ENCODE measurements at places on chromosomes 11 and 22.

DNA sequence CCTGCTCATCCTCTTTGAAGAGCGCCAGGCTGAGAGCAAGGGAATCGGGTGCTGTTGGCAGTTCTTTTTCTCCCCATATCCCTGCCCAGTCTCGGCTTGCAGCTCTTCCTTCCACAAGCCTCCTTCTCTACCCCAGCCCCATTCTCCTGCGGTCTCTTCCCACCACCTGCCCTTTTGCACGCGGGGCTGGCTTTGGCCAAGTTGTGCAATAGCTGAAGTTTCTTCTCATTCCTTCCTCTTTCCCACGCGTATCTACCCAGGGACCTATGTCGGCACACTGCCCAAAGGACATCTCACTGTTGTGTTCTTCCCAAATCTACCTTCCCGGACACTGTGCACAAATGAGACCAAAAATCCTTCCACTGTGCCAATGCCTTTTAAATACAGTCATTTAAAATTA lies 22.3 kb upstream of the HTR3A start:
- DNase-seq: no peak

GRCh38 chr11:35247428-35247827 lies 108.5 kb downstream of the CD44 start:
- no peak for DNase-seq

GRCh38 chr22:26072621-26073020 lies 96.6 kb upstream of the SEZ6L start:
- no peak for DNase-seq

GRCh38 chr11:24249921-24250320 lies 246.9 kb upstream of the LUZP2 start:
- no peak for DNase-seq

- DNase-seq: no peak
Measured at GRCh38 chr11:75589933-75590332, 27.9 kb downstream of the SERPINH1 start.

DNA sequence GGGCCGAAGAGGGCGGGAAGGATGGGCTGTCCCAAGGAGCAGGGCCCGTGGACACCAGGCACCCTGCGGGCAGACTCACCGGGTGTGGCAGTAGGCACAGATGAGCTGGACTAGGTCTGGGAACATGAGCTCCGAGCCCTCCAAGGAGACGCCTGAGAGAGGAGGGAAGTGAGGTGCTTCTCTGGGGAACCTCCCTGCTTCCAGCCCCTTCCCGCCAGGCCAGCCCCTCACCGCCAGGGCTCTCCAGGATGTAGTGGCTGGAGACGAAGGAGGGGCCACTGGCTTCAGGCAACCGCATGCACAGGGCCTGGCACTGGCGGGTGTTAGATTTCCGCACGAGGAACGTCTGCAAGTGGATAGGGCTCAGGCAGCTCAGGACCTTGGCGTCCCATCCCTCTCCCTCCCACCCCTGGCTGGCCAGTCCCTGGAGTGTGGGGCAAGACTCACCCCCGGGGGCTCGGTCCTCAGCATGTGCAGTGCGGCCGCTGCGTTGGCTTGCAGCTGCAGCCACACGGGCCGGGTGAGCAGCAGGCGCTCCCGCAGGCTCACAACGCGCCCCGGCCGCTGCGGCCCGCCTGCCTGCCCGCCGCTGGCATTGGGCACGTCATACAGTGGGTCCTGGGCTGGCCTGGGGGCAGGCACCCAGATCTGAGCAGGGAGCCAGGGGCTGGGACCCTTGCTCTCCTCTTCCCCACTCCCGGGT lies 552 bp downstream of the RIN1 start:
- no peak for DNase-seq

- DNase-seq: no peak
Measured at GRCh38 chr11:100927579-100927978, 202.0 kb downstream of the PGR start.

- DNase-seq: peak; percentile 73
Measured at GRCh38 chr11:450809-451451, 851 bp downstream of the PTDSS2 start.

- DNase-seq: peak; percentile 41
Measured at GRCh38 chr22:42621505-42622002, 6.9 kb upstream of the POLDIP3 start.

DNA sequence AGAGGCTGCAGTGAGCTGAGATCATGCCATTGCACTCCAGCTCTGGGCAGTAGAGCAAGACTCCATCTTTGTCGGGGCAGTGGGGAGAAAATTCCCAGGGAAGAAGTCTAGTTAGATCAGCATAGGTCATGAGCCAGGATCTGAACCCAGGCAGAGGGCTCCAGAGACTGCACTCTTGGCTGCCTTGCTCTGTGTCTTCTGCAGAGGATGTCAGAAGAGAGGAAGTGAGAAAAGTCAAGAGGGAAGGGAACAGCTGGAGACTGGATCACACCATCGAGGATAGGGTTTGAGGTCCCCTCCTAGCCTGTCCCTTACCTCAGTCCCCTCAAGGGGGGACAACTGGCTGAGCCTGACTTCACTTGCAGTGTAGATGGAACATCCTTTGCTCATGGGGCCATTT lies 5.8 kb downstream of the MYOD1 start:
- no peak for DNase-seq

GRCh38 chr11:35799655-35800054 lies 137.1 kb downstream of the TRIM44 start:
- no peak for DNase-seq

- DNase-seq: no peak
Measured at GRCh38 chr11:44551456-44552139, 13.9 kb upstream of the CD82 start.

DNA sequence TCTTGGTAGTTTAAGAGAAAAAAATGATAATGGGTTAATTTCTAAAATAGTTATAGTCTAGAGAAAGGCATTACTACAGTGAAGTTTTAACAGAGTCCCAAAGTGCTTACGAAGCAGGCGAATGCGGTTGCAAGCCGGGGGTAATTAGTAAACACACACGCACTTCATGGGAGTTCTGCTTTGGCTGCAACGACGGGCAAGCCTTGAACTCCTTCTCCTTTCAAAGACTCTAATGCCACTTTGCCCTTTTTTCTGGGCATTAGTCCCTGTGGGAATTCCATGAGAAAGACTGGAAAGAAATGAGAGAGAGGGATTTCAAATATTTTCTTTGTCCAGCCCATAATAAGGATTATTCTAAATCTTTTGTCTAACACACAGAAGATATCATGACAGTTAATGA lies 66.1 kb downstream of the TENM4 start:
- DNase-seq: no peak

DNA sequence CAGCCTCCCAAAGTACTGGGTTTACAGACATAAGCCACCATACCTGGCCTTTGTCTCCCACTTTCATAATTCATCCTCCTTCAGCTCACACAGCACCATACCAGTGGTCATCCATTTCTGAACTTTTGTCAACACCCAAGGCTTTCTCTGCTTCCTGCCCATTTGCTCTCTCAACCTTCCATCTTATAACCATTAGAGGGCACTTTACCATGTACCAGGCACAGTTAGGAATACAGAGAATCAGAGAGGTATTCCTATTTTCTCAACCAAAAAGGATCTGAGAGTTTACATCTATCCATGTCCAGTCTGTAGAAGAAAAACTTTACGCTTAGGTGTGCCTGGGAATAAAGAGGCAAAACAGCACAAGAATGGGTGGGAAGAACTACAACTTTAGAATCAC lies 397.6 kb downstream of the BUD13 start:
- DNase-seq: no peak

DNA sequence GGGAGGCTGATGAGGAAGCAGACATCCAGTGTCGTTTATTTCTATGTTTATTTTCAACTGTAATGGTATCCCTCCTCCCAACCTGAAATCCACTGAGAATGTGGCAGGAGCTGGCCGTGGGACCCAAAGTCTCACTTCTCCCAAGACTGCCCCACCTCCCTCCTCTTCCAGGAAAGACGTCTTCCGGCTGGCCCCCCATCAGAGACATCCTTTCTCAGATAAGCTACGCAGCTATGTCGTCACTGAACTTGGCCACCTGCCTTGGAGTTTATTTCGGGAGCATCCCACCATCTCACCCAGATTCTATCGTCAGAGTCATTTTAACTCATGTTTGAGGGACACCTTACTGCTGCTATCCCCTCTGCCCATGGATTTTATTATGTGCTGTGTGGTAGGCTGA lies 13.9 kb downstream of the TMEM184B start:
- no peak for DNase-seq

GRCh38 chr22:47659467-47660223 lies 897.2 kb downstream of the TBC1D22A start:
- no peak for DNase-seq

DNA sequence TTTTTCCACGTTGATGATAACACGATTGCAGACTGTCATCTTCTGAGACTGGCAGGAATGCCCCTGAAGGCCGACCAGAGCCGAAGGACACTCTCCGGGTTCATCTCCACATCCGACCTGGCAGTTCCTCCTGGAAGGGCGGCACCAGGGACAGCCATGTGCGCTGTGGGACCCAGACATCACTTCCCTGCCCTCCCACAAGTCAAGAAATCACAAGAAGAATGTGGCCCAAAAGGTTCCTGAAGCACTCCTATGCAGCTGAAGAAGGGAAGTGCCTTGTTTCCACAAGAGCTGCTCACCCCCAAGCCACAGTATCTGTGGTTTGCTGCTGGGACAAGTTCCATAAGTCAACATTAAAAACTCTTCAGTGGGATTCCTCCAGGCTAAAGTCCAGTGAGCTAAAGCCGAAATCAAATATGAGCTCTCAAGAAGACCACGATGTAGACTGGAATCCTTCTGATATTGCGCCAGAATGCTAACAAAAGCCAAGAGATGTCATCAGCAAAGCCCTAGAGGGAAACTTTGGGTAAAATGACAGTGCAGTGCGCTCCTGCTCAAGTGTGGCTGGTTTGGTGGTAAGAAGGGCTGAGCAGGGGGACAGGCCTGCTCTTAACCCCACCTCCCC lies 21.2 kb downstream of the PACSIN2 start:
- no peak for DNase-seq

DNA sequence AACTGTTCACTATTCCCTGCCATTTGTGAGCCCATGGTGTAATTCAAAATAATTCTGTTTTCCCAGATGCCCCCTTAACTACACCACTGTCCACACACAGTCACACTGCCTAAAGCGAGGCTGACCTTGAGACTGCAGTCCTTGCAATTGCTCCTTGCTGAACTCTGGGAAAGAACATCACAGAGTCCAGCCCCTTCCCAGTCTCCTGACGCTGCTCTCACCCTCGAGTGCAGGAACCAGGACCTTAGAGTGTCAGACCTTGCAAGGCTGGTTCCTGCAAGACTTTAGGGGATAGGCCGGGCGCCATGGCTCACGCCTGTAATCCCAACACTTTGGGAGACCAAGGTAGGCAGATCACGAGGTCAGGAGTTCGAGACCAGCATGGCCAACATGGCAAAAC lies 33.6 kb downstream of the AHNAK start:
- no peak for DNase-seq

- DNase-seq: no peak
Measured at GRCh38 chr11:44256673-44257291, 53.2 kb downstream of the ALX4 start.
